Foreskin fibroblast (primary cell): ENCODE measurements at places on chromosomes 3 and 15.

DNA sequence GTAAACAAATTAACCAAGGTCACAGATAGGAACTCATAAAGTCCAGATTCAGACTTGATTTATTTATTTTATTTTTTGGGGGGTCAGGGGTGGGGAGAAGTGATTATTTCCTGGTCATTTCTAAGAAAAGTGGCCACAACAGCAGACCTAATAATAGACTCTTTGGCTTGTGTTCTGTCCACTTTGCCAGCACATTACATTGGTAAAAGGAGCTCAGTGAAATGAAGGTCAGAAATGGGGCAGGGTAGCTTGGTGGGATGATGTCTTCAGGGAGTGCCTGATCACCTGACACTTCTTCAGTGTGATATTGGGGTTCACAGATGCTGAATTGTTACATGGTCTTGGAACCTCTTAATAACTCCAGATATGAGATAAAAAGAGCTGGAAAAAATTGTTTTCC is 10.1 kb downstream of the VPS8 start:
- DNase-seq = no peak

GRCh38 chr15:57138349-57138788 is 219.9 kb downstream of the TCF12 start:
- DNase-seq = peak; percentile 76

DNA sequence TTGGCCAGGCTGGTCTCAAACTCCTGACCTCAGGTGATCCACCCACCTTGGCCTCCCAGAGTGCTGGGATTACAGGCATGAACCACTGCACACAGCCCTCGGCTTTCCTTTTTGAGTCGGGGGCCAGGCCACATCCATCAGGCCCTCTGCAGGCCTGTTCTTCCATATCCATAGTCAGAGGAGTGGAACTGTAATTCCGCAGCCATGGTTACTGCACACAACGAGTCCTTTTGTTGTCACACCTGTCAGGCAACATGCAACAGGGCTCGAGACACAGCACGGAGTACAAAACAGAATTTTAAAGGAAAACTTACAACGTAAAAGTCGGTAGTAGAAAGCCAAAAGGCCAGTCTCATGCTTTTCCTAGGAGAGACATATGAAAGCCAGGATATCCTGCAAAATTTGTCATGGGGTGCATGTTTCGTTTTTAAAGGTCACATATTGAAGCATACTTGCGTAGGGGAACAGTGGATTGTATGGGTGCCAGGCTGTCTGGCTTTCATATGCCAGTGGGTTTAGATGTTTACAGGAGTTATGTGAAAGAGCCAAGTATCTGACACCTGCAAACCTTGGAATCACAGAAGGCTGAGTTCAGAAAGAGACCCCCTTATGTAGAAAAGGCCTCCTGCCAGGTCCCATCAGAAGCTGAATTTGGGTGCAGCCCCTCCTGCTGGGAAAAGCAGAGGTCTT is 63.2 kb upstream of the LPP start:
- DNase-seq = no peak

GRCh38 chr3:64460877-64461276 is 226.9 kb downstream of the ADAMTS9 start:
- DNase-seq = peak; percentile 71

- no peak for DNase-seq
Measured at GRCh38 chr15:80982205-80982604, 7.4 kb downstream of the MESD start.

GRCh38 chr15:26889298-26889898 is 22.5 kb downstream of the GABRA5 start:
- peak; percentile 82 for DNase-seq

- DNase-seq = no peak
Measured at GRCh38 chr15:77032052-77032646, 37.2 kb downstream of the PSTPIP1 start.

- DNase-seq = no peak
Measured at GRCh38 chr3:44761101-44761423, 357 bp downstream of the KIAA1143 start.

GRCh38 chr15:101348015-101348414 is 53.0 kb upstream of the SNRPA1 start:
- no peak for DNase-seq

DNA sequence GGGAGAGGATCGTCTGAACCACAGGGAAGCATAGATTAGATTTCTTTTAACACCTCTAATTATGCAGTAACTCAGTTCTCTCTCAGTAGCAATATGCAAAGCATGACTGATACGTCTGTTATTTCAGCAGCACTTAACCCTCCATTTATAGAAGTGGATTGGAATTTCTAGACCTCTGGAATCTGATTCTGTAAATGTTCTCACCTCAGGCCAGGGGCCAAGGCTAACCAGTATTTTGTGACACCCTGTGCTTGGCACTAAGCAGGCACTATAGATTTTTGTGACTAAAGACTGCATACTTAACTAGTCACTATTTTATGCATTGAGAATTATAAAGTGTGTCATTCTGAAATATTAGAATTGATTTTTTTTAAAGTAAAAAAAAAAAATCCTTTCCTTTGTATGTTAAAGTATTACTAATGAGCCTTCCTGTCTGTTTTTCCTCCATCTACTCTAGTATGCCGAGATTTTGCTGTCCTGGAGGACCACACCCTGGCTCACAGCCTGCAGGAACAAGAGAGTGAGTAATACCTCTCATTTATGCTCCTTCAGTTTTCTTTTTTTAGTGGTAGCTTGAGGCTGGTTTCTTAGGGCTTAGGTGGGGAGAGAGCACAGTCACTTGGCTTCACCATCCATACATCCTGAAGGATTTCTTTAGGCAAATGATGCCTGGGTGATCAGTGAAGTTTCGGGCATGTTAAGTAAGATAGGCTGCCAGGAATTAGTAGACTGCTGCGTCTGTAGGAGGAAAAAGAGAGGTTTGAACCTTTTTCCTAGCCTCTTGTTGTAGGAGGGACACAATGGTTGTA is 26.5 kb upstream of the UTS2B start:
- peak; percentile 76 for DNase-seq

DNA sequence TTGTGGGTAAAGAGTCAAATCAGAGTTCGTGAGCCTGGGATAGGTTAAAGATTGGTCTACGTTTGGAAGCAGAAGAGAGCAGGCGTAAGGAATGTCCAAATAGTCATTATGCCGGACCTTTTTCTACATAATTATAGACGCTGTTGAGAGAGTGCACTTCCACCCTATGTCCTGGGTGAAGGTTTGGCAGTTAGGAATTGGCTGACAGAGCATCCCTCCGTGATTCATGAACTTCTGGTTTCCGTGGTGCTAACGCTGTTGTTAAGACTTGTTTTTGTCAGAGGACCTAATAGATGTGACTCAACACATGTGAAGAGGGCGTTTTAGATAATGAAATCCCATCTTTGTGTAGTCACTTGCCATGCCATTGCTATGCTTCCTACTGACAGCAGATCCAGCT is 1.1 kb downstream of the EAF1 start:
- peak; percentile 47 for DNase-seq

DNA sequence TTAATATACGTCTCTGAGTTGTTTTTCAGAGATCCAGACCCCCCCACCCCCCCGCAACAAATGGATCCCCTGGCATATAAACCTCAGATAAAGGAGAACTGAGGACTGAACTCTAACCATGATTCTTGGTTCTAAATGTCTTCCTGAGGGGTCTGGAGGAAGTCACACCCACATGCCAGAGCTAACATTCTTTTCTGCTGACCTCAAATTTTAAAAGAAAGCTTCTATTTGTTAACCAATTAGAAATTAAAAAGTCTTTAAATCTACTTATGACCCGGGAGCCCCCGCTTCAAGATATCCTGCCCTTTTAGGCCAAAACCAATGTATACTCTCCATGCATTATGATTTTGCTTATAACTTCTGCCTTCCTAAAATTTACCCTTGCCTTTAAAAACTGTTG is 188.3 kb downstream of the ECT2 start:
- no peak for DNase-seq

GRCh38 chr3:71492974-71493771 is 90.4 kb downstream of the FOXP1 start:
- DNase-seq = no peak

GRCh38 chr15:75156326-75157215 is 45.1 kb upstream of the C15orf39 start:
- DNase-seq = no peak

GRCh38 chr3:38265604-38266307 is at the start of gene SLC22A13:
TSS of gene SLC22A13 (plus strand) at chr3:38265812. CDS start at chr3:38265861, 49 bp downstream.
- no peak for DNase-seq

- DNase-seq = no peak
Measured at GRCh38 chr3:122355612-122356011, 27.4 kb downstream of the MIX23 start.

- DNase-seq = no peak
Measured at GRCh38 chr15:41836713-41837454, 1.8 kb upstream of the PLA2G4B start.

GRCh38 chr3:12658593-12659058 is 5.3 kb downstream of the RAF1 start:
- peak; percentile 78 for DNase-seq

- peak; percentile 46 for DNase-seq
Measured at GRCh38 chr3:57544181-57545125, at the start of gene DNAH12. TSS of gene DNAH12 (minus strand) at chr3:57544344. CDS start at chr3:57542870, 1,474 bp downstream.

GRCh38 chr15:91795235-91795634 is 58.3 kb upstream of the SLCO3A1 start:
- no peak for DNase-seq

DNA sequence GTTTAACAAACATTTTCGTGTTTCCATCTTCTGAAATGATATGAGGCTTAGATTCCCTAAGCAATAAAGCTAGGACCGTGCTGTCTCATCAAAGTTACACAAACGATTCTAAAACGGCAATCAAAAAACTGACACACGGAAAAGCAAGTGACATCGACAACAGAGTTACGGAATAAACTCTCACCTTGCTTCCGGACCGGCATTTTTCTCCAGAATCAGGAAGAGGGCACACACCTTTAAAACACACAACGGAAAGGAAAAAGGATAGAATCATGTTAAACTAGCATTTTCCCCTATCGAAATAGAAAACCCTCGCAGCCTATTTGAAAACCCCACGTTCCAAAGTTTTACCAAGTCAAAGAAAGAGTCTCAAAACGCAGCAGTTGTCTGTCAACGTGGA is 1.4 kb downstream of the DLG1 start:
- DNase-seq = no peak

DNA sequence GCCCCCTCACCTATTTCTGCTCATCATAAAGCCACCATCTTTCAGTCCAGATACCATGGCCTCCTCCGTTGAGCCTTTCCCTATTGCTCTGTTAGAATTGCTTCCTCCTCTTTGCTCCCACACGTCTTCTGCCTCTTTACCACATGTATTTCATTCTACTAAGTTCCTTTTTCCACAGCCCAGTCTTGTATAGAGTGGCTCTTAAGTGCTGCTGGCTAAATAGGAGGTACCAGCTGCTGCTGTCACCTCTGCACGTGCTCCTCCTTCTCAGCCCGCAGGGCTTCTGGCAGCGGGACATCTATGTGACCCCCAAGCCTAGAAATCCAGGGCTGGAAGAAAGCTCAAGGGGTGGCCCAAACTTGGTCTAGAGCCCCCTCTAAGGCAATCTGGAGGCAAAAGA is 38.8 kb upstream of the PLXND1 start:
- no peak for DNase-seq

- DNase-seq = no peak
Measured at GRCh38 chr15:71301958-71302621, 186.8 kb downstream of the THSD4 start.

- DNase-seq = no peak
Measured at GRCh38 chr3:174398761-174399160, 460.4 kb upstream of the NAALADL2 start.

GRCh38 chr15:52673312-52673711 is 5.9 kb downstream of the ATOSA start:
- DNase-seq = peak; percentile 50

DNA sequence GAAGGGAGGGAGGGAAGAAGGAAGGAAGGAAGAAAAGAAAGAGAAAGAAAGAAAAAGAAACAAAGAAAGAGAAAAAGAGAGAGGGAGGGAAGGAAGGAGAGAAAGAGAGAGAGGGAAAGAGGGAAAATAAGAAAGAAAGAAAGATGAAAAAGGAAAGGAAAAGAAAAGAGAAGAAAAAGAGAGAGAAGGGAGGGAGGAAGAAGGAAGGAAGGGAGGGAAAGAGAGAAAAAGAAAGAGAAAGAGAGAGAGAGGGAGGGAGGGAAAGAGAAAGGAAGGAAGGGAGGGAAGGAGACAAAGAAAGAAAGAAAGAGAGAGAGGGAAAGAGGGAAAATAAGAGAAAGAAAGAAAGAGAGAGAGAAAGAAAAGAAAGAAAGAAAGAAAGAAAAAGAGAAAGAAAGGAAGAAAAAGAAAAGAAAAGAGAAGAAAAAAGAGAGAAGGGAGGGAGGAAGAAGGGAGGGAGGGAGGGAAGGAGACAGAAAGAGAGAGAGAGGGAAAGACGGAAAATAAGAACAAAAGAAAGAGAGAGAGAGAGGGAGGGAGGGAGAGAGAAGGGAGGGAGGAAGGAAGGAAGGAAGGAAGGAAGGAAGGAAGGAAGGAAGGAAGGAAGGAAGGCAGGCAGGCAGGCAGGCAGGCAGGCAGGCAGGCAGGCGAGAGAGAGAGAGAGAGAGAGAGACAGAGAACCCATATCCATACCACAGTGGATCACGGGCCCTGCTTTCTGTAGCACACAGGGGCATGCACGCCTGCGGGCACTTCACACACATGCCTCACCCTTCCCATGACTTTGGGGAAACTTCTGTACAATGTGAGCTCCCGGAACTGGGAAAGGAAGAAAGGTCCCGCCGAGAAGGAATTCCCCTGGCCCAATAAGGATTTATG is 52.5 kb downstream of the ADCY5 start:
- no peak for DNase-seq

DNA sequence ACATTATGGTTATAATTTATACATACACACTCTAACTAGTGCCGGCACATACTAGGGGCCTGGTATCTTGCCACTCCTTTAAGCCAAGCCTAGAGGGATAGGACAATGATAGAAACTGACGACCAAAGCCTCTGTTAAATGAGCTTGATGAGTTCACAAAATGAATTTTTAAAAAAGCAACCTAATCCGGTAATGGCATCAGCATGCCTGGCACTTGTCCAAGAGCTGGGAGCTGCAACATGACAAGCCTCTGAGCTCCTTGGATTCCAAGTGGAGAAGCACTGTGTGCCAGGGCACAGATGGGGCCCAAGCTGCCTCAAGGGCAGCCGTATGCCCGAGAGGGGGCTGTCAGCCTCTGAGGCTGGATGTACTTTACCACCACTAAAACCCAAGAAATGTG is 9.7 kb downstream of the ETV5 start:
- DNase-seq = peak; percentile 96

DNA sequence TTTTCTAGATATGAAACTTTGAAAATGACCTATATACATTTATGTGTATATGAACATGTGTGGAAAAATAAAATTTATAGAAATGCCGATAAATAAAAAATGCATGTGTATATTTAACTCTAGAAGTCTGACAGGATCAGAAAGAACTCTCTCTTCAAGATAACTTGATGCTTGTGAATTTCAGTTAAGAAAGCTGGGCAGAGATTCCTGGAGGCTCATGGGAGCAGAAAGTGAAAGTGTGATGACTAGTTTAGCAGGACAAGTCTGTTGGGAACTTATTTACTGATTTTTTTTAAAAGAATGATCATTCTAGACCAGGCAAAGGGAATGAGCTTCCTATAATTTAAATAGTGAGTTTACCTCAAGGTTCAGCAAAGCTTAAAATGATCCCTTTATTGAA is 81.5 kb upstream of the KCNAB1 start:
- DNase-seq = no peak
